Activated naive CD4-positive, alpha-beta T cell treated with anti-CD3 and anti-CD28 coated beads, Interleukin-2, amount 50 U/mL, for 72 hours (primary cell): ENCODE measurements at places on chromosomes 7 and 10. TPM values are rescaled to one million over a fixed set of nuclear protein-coding genes. Genes with fewer than 3 reads are reported as not detected.

DNA sequence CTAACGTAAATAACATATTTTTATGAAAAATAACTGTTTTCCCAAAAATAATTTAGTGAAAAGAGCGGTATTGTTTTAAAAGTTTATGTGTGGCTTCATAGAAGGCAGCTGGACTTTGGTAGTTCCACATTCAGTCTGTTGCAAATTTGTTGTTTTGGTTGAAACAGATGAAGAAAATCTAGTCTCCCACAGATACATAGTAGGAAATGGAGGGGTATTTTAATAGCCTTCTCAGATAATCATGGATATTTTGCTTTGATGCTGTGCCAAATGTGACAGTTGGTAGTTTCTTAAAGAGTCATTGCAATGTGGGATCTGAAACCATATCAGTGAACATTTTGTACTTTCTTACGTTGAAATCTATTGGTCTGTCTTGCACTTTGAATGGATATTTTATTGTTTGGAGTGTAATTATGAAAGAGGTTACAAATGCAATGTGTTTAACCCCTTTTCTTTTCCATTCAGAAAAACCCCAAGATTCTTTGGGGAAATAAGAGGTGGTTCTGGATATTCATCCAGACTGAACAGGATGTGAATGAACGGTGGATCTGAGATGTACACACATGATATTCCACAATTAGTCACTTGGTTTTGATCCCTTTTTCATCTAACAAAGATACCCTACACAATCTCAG is 10.4 kb downstream of the ZNF365 start:
- no peak for DNase-seq

DNA sequence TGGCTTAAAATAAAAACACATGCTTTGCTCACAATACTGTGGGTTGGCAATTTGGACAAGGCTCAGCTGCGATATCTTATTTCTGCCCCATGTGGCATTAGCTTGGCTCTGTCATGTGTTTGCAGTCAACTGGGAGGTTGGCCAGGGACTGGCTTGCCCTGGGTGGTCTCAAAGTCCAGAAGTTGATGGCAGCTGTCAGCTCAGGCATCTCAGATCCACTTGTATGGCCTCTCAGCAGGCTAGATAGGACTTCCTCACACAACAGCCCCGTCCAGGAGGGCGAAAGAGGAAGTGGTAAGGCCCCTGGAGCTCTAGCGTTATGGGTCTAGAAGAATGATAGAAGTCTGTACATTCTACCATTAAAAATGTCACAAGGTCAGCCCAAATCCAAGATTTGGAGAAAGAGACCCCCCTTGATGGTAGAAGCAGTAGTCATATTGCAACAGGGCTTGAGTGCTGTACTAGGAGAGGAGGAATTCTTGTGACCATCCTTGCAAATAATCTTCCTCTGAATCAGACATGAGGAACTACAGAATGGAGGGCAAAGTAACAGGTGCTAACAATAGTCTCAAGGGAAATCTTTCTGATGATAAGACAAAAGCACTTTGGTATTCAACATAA is 166.2 kb downstream of the FAM107B start:
- DNase-seq, result no peak

DNA sequence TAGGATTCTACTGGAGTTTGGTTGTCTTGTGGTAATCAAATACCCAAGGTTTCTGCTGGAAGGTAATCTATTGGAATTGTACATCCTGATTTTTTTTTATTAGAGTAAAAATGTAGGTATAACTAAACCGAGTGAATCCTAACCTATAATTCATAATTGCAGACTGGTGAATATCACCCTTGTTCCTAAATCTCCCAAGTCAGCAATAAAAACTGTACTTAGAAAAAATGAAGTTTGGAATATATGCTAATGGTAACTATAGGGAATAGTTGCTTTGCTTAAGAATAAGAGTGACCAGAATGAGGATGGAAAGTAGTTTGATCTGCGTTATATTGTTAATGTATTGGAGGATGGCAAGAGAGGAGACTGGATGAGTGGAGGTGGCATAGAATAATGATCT is 10.7 kb upstream of the FZD8 start:
- DNase-seq, result no peak

GRCh38 chr7:155295511-155295910 is 2.2 kb upstream of the INSIG1 start:
- DNase-seq, result no peak

DNA sequence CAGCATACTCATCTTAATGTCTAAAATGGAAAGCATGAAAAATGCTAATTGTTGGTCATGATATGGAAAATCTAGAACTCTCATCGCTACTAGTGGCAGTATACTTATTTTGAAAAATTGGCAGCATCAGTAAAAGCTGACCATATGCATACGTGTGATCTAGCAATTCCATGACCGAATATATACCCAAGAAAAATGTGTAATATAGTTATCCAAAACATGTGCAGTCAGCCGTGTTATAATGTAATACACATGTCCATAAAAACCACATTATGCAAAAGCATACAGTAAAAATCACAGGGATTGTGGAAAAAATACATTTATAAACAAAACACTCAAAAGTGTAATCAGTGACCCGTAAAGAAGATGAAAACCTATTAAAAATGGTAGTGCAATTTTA is 439.0 kb downstream of the SH2D4B start:
- DNase-seq, result no peak

- DNase-seq, result no peak
These were observed 28.5 kb upstream of the ASCC1 start for GRCh38 chr10:72244573-72245038.

- DNase-seq, result no peak
These were observed 100.7 kb upstream of the TMEM106B start for GRCh38 chr7:12110425-12110824.

DNA sequence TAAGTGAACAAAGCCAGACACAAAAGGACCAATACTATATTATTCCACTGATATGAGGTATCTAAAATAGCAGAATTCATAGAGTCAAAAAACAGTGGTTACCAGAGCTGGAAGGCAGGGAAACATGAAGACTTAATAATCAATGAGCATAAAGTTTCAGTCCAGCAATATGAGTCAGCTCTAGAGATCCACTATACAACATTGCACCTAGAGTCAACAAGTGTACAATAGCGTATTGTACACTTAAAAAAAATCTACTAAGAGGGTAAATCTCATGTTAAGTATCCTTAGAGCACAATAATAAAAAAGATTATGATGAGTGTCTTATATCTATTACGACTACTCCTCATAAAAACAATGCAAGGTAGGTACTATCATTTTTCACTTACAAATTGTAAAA is 36.1 kb downstream of the C10orf90 start:
- no peak for DNase-seq

- DNase-seq, result no peak
These were observed 149.2 kb downstream of the CRPPA start for GRCh38 chr7:16271990-16272665.

GRCh38 chr10:120328647-120329046 is 128.4 kb upstream of the PLPP4 start:
- no peak for DNase-seq

- no peak for DNase-seq
These were observed 29.8 kb upstream of the WAC start for GRCh38 chr10:28503114-28503513.

- peak; percentile 27 for DNase-seq
These were observed 250.2 kb downstream of the ELFN1 start for GRCh38 chr7:1920266-1920681.

- no peak for DNase-seq
These were observed 14.3 kb downstream of the BPGM start for GRCh38 chr7:134660961-134661376.

- DNase-seq, result no peak
These were observed 87.9 kb upstream of the PLXDC2 start for GRCh38 chr10:19728376-19728775.

DNA sequence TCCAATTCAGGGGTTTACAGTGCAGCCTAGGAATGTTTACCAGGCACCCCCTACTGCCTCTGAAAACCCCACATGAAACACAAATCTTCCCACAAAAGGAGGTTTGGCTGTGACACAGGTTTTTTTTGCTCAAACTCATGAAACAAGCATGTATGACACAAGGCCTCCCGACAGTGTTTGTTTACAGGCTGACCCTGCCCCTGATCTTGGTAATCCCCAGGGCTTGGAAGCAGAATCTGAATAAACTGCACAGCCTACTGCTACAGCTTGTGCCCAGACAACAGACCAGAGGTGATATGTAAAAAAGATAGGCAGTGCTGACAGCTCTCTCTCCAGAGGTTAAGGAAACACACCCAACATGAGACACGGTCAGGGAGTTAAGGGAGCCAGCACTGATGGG is 184.2 kb downstream of the KMT2E start:
- no peak for DNase-seq

DNA sequence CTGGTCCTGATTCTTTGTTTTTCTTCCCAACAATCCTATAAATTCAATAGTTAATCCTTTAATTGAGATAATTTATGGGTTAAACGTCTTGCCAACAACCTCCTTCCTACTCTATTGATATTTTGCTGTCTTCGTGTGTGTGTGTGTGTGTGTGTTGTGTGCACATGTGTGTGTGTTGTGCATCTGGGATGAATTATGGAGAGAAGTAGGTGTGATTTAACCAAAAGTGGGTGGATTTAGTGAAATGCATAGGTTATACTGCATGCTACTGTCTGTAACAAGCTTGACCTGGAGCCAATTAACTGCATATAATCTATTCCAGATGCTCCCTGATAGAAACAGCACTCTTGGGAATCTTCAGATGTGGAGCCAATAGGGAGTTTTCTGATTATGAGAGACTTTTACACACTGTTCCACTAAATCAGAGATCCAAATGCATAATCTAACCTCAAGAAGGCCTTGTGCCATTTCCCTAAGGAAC is 61.2 kb downstream of the SEMA3D start:
- no peak for DNase-seq

GRCh38 chr7:46775776-46776175 is 806.1 kb downstream of the TNS3 start:
- DNase-seq, result no peak

DNA sequence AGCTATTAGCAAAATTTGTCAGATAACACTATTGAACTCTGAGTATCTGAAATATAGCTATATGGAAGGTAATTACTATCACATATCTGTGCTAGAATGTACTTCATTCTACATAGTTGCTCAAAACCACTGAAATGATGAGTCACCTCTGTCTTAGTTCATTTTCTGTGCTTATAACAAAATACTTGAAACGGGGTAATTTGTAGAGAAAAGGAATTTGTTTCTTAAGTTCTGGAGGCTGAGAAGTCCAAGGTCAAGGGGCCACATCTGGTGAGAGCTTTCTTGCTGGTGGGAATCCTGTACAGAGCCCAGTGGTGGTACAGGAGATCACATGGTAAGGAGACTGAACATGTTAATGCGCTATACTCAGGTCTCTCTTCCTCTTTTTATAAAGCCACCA is 41.9 kb upstream of the TNKS2 start:
- no peak for DNase-seq

DNA sequence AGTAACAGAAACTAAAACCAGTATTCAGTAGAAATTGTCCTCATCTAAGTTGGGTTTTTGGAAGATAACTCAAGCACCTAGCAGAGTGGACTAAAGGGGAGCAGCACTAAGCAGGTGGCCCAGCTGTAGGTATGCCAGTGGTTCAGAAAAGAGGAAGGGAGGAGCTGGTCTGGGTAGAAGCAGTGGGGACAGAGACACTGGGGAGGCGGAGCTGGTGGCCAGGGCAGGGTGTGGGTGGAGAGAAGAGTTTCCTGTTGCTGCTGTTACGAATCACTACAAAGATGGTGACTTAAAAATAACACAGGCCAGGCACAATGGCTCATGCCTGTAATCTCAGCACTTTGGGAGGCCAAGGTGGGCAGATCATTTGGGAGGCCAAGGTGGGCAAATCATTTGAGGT is 136.2 kb downstream of the WDR11 start:
- no peak for DNase-seq

DNA sequence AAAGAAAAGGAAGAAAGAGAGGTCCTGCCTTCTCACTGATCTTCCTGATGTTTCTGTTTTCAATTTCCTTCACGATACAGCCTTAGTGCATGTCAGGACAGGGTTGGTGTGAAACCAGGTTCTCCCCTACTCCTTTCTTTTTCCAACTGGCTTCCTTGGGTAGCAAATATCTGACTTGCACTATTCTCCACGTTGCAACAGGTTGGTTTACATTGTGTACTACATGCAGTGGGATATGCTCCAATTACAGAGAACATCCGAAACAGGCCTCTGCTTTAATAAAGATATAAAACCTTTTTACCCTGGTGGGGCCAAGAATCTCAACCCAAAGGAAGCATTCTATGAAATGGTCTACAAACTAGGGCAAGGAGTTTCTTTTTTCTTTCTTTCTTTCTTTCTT is 16.9 kb upstream of the CREB5 start:
- DNase-seq, result no peak

DNA sequence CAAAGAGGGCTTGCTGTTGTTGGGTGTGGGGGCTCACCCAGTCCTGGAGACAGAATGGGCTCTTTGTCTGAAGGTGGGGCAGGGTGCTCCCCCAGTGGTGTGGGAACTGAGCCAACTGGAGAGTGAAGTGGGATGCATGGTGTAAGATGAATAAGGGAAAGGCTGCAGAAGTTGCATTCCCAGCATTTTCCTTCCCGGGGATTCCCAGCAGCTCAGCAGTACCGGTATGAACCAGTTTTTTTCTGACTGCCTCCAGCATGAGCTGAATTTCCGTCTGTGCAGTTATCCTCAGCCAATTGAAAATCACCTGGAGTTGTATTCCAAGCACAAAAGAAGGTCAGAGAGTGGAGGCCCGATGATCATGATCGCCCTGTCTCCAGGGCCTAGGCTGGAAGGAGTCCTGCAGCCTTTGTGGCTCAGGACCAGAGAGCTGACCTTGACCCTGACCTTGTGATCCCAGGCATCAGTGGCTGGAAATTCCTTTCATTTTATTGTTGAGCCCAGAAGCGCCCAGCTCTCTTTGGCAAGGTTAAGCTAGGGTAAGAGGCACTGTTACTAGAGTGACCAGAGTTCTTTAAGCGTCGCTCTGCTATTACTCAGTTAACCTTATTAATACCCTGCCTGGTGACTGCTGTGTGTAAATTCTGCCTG is 33.4 kb downstream of the OGDH start:
- no peak for DNase-seq

DNA sequence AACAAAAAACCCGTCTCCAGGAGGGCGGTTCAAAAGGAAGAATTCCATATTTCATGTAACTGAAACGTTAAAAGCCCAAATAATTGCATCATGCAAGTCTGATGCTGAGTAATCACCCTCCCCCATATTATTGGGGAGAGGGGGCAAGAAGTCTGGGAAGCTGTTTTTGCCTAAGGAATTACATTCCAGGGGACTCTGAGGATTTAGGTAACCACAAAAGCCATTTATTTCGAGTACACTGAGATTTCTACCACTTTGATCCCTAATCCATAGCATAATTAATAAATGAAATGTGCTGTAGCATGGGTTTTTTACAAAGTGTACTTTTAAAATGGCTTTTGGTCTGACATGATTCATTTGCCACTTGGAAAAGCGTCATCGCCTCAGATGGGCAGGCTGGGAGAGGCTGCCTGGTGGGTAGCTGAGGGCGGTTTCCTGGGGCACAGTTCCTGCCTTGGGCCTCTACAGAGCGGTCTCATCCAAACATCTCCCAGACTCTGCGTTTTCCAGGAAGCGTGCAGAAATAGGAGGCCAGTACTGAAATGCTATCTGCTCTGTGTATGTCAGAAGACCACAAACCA is 106.5 kb downstream of the TCF7L2 start:
- DNase-seq, result no peak

GRCh38 chr7:139875821-139876241 is 46.8 kb downstream of the TBXAS1 start:
- no peak for DNase-seq

The SUN3 gene
- total RNA-seq, result not detected

The PNLIP gene
- total RNA-seq, result not detected

The VCL gene
- 15.6 TPM for total RNA-seq

The SFTPD gene
- not detected for total RNA-seq

The IGFBP1 gene
- total RNA-seq, result not detected

The TSPAN15 gene
- total RNA-seq, result 1.3 TPM

The SLC13A1 gene
- not detected for total RNA-seq

The FAM180A gene
- not detected for total RNA-seq

The RAB19 gene
- total RNA-seq, result 5.0 TPM

The MAGI2 gene
- total RNA-seq, result 0.16 TPM

The CDC14C gene
- total RNA-seq, result not detected
